ENCODE measurements at places on chromosomes 12 and 14. TPM values are rescaled to one million over a fixed set of nuclear protein-coding genes. Genes with fewer than 3 reads are reported as not detected.

WNT5B gene
- 16.4 TPM for total RNA-seq

MYO1H gene
- total RNA-seq: not detected

DNA sequence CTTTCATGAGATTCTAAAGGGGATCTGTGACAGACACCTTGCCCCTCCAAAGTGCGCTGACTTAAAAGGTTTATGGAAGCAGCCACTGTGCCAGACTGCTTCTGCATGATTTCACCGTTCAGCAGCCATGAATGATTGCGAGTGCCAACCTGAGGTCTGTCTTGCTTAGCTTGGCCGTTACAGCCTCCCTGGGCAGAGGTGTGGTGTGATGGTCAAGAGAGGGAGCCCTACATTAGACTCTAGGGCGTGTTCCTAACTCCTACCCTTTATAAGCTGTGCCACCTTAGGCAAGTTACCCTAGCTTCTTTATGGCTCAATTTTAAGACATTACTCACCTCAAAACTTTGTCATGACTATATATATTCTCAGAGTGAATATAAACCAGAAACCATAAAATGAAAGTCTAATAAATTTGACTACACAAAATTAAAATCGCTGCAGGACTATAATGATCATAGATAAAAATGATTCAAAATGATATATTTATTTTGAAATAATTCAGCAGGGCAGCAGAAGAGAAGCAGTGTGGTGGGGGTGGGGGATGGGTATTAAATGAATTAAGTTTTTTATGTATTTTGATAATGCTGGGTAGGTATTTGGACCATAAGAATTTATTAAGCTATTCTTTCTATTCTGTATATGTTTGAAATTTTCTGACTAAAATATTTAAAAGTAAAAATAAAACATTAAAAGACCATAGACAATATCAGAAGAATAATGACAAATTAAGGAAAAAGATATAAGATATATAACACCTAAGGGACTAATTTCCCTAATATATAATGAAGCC, 47.7 kb upstream of the MBIP start:
- no peak for DNase-seq

DNA sequence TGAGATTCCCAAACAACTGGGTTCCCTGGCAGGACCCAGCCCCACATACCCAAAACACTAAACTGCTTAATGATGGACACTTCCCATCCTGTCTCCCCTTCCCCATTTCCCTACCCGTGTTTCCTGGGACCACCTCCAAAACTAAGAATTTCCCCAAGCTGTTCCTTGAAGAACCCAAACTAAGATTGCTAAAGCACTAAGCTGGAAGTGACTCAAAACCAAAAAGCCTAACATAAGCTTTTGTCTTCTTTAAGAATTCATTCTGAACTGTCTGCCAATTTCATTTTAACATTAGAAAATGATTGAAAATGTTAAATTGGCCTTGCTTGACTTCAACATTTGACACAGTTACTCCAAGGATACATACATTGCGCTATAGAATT, 29.5 kb upstream of the STAB2 start:
- DNase-seq: no peak
